Caudate nucleus (tissue), 63 donors: ENCODE measurements at places on chromosomes 4 and X.

- DNase-seq = no peak
Observed at GRCh38 chr4:16029886-16030285, 53.9 kb downstream of the PROM1 start.

GRCh38 chrX:101241531-101241930 lies 21.9 kb downstream of the DRP2 start:
- DNase-seq = no peak

- DNase-seq = no peak
Observed at GRCh38 chrX:55816023-55816422, 98.5 kb downstream of the RRAGB start.

GRCh38 chr4:112213091-112213490 lies 18.5 kb upstream of the AP1AR start:
- DNase-seq = no peak

DNA sequence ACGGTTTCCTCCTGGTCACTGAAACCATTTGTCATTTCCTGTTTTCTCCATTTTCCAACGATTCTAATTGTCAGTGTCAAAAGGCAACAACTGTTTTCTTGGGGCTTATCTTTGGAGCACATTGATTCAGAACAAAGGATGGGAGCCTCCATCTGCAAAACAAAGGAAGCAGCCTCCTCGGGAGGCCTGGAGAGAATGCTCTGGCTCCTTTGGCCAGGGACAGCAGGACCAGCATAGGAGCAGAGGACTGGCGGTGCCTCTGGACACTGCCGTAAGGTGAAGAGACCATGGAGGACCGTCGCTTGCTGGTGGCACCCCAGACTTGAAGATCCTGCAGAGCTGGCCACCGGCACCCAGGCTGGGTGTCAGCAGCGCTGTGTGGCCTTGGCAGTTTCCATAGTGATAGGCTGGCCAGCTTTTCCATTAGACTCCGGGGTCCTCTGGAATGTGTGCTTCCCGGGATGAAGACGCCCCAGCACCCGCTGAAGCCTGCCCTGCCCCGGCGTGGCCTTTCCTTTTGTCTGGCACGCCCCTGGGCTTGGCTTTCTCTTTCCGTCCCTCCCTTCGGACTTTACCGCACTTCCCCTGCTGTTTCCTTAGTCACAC lies 61.1 kb upstream of the MTM1 start:
- no peak for DNase-seq

DNA sequence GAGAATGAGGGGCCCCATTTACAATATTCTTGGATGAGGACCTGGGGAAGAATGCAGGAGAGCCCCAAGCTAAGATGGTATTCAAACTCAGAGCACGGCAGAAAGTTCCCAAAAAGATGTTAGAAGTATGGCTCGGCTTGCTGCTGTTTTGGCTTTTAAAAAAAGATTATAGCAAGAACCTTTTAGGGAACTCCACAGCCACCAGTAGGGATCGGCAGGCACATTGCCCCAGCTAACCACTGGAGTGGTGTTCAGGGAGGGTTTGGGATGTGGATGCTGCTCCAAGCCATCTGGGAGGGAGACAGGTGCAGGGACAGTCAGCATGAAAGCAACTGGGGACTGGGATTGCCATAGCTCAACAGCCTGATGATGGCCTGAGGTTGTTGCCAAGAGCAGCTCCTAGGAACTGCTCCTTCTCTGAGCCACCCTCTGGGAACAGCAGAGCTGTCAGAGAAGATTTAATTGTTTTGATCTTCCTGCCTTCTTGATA lies 63.0 kb downstream of the SORBS2 start:
- DNase-seq = no peak

- DNase-seq = no peak
Observed at GRCh38 chr4:156036496-156036895, 82.8 kb upstream of the CTSO start.

GRCh38 chr4:18262832-18263231 lies 241.3 kb upstream of the LCORL start:
- no peak for DNase-seq

GRCh38 chr4:77022560-77023179 lies 53.1 kb downstream of the CCNI start:
- no peak for DNase-seq

GRCh38 chr4:159103384-159103990 lies 608 bp downstream of the RAPGEF2 start:
- DNase-seq = peak; percentile 32
